Caki2 (cell line): ENCODE measurements at places on chromosomes 6 and 20. TPM values are rescaled to one million over a fixed set of nuclear protein-coding genes. Genes with fewer than 3 reads are reported as not detected.

Gene FERMT1
- total RNA-seq = 7.7 and 25.2 TPM in 2 replicates

Gene C6orf58
- total RNA-seq = 1.3 TPM in 1 of 2 replicates, not detected in the other

Gene RBM24
- 2.4 and 4.7 TPM in 2 replicates for total RNA-seq

Gene STMND1
- not detected in 2 replicates for total RNA-seq

Gene SLC26A8
- total RNA-seq = not detected in 2 replicates

Gene SLC25A27
- total RNA-seq = 4.6 and 7.6 TPM in 2 replicates

Gene ARMC2
- total RNA-seq = 0.17 TPM in 1 of 2 replicates, not detected in the other

Gene LHFPL5
- 1.0 TPM in 1 of 2 replicates, not detected in the other for total RNA-seq

Gene BPIFB3
- not detected in 2 replicates for total RNA-seq

Gene CBLN4
- total RNA-seq = not detected in 2 replicates

Gene DNAH8
- total RNA-seq = not detected in 2 replicates

Gene BEND6
- 7.7 and 25.6 TPM in 2 replicates for total RNA-seq

Gene IRF4
- not detected in 2 replicates for total RNA-seq

Gene PROKR2
- not detected in 2 replicates for total RNA-seq

Gene EEF1A1
- total RNA-seq = 12,857 and 13,074 TPM in 2 replicates

Gene LRRN4
- 21.3 and 25.6 TPM in 2 replicates for total RNA-seq

Gene EPPIN
- not detected in 2 replicates for total RNA-seq

Gene CST5
- not detected in 2 replicates for total RNA-seq

Gene BPIFB4
- total RNA-seq = not detected in 2 replicates

Gene SHLD1
- total RNA-seq = 10.1 and 11.8 TPM in 2 replicates

Gene BPIFB2
- total RNA-seq = not detected in 2 replicates

Gene MMP24
- total RNA-seq = 14.3 and 17.1 TPM in 2 replicates

Gene IP6K3
- 0.07 and 0.12 TPM in 2 replicates for total RNA-seq

Gene MYL9
- total RNA-seq = not detected in 2 replicates

Gene GTSF1L
- total RNA-seq = not detected in 2 replicates

Gene SEMG1
- total RNA-seq = not detected in 2 replicates

Gene ZFP57
- total RNA-seq = not detected in 2 replicates

Gene LAMA4
- total RNA-seq = 12.0 and 12.4 TPM in 2 replicates

Gene SNAP91
- not detected in 2 replicates for total RNA-seq
